ENCODE measurements at places on chromosomes 6 and 20. TPM values are rescaled to one million over a fixed set of nuclear protein-coding genes. Genes with fewer than 3 reads are reported as not detected.

The MCCD1 gene
- not detected for polyA plus RNA-seq

The CENPQ gene
- 6.5 TPM for polyA plus RNA-seq

The SMIM28 gene
- polyA plus RNA-seq, result not detected

The FLOT1 gene
- 264 TPM for polyA plus RNA-seq

The ULBP2 gene
- polyA plus RNA-seq, result 1.1 TPM

The HAO1 gene
- not detected for polyA plus RNA-seq

The GHRH gene
- polyA plus RNA-seq, result 19.5 TPM

The HSPA1A gene
- polyA plus RNA-seq, result 321 TPM

The ERGIC3 gene
- 83.7 TPM for polyA plus RNA-seq

The ANKRD6 gene
- polyA plus RNA-seq, result 6.7 TPM

The SEMG1 gene
- not detected for polyA plus RNA-seq

The POM121L2 gene
- not detected for polyA plus RNA-seq

The ERVFRD-1 gene
- 0.05 TPM for polyA plus RNA-seq

The PRRT1 gene
- 2.6 TPM for polyA plus RNA-seq

The SLC18B1 gene
- 3.1 TPM for polyA plus RNA-seq

The ZNF322 gene
- 5.1 TPM for polyA plus RNA-seq

The HNF4A gene
- polyA plus RNA-seq, result 0.07 TPM

The SLC13A3 gene
- 0.50 TPM for polyA plus RNA-seq

The ABHD12 gene
- 25.3 TPM for polyA plus RNA-seq

The CLPSL2 gene
- polyA plus RNA-seq, result not detected

The PSMB1 gene
- polyA plus RNA-seq, result 280 TPM

The ARHGAP18 gene
- 3.0 TPM for polyA plus RNA-seq

The PPDPF gene
- 276 TPM for polyA plus RNA-seq

The NRN1 gene
- 14.1 TPM for polyA plus RNA-seq

Data from right cardiac atrium (tissue), 5 donors.